ENCODE measurements at places on chromosomes 5 and 9.

DNA sequence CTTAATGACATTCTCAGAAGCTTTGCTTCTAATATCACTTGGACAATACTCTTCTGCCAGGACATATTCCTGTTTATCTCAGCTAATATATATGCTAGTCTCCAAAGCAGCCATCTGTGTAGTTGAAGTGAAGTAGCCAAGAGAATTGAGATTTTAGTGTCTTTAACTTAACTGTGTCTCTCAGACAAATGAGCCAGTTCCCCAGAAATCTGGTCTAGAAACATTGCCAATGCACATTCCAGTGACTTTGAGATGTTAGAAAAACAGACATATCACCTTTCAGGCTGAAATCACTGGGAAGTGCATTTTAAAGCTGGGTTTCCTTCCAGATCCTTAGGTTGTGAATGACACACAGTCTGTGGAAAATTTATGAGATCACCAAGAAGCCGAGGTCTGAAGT is 114.6 kb downstream of the MTX3 start:
- DNase-seq: no peak

GRCh38 chr9:38024036-38024681 is 44.9 kb downstream of the SHB start:
- DNase-seq: no peak

- no peak for DNase-seq
These were observed 284.6 kb upstream of the EFNA5 start for GRCh38 chr5:107955321-107955720.

GRCh38 chr9:117938086-117938485 is 233.9 kb downstream of the TLR4 start:
- no peak for DNase-seq

DNA sequence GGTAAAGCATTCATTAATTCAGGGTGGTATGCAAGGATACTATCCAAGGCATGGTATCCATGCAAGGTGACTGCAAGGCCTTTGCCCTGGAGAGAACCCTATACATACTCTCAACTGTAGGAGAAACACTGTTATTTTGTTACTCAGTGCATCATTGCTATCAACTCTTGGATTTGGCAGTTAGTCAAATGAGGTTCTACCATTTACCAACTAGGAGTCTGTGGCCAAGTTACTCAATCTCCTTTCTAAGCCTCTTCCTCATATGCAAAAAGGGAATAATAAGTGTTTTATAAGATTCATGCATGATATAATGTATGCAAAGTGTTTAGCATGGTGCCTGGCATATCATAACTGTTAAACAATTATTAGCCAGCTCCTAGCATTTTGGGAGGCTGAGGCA is 4.0 kb downstream of the PCDHGC3 start:
- no peak for DNase-seq

DNA sequence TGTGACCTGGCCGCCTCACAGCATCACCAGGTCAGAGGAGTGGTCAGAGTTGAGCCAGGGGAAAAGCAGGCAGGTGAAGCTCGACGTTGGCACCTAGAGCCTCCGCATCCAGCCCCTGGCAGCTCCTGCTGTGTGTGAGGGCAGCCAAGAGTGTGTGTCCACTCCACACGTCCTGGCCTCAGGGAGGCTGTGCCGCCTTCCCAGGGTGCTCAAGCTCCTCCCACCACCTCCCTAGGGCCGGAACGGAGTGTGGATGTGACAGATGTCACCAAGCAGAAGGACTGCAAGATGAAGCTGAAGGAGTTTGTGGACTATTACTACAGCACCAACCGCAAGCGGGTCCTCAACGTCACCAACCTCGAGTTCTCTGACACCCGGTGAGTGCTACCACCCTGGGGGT is 72.5 kb downstream of the PHF2 start:
- DNase-seq: no peak

DNA sequence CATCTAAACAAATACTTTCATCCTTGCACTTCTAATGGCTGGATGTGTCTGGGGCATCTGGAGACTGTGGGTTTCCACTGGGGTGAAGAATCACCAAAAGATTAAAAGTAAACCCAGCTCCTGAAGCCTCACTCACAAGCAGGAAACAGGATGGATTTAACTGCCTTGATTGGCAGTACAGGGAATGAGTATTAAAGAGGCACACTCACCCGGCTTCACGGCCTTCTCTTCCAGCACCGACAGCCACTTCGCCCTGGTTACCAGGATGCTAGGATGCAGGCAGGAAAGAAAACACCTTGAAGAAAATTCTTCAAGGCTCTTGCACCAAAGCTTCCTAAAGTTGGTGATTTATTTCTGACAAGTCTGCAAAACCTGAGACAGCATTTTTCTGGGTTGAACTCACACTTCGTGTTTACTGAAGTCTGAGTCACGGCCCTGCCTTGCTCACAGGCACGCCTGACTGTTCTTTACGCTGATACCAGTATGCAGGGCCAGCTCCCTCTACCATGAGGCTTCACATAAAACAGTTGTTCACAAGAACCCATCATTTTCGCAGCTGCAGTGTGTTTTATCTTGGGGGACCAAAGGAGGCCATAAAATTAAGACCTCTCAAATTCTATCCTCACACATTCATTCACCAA is 56.5 kb upstream of the ZNF354A start:
- DNase-seq: no peak

- DNase-seq: no peak
These were observed 619.1 kb upstream of the COX7C start for GRCh38 chr5:85998656-85999055.

GRCh38 chr9:27655441-27655840 is 82.2 kb upstream of the C9orf72 start:
- no peak for DNase-seq

DNA sequence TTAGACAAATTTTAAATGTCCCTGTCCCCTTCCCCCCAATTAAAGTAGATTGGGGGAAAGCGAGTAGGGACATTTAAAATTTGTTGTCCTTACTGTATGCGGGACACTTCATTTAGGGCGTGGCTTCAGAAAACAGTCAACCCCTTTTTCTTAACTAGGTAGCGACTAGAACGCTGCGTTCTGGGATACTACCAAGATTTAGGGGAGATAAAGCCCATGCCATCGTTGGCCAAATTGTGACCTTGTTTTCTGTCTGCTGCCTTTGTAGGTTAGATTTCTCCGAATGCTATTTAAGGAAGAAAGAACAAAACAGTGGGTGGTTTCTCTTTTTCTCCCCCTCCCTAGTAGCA is 1.2 kb downstream of the CKS2 start:
- DNase-seq: no peak

DNA sequence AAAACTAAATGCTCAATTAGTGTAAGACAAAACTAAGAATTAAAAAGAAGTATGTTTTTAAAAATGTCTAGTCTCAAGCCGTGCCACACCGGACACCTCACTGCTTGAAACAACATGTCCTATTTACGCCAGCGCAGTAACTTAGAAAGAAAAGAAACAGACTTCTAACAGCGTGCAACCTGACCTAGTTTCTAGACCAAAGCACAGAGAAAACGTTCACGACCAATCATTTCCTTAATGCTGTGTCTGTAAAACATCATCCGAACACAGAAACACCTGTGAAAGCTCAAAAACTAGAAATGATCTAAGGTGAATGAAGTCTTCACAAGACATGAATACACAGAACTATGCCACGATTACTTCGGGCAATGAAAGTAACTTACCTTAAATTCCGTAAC is 4.0 kb downstream of the BRD9 start:
- DNase-seq: no peak

DNA sequence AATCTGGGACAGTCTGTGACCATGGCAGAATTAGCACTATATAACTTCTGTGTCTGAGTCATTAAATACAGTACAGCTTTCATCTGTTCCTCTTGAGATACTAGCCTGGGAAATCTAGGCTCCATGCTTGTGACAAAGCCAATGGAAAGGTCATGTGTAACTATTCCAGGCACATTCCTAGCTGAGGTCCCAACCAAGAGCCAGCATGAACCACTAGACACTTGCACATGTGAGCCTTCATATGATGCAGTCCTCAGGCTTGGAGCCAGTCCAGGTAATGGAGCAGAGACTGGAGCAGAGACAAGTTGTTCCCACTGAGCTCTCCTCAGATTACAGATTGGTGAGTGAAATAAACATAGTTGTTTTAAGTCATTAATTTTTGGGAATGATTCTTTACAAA is 412.4 kb upstream of the ZNF462 start:
- DNase-seq: no peak

GRCh38 chr5:17666726-17667235 is 32.5 kb downstream of the TAF11L14 start:
- no peak for DNase-seq

DNA sequence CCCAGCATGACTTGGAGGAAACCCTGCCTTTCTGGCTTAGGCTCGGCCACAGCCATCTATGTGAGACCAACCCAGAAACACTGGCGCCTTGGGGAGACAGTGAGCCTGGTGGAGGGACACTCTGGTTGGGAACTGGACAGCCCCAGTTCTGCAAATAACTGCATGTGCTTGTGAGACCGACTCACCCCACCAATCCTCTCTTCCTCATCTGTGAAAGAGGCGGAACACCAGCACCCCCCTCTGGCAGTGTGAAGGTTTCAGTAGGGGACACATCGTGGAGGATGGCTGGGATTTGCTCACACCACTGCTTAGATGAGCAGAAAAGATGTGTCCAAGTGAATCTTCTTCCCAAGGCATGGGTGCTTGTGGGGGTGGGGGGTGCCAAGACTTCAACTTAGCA is 43.4 kb upstream of the N4BP3 start:
- peak; percentile 16 for DNase-seq

GRCh38 chr9:129542741-129543140 is 78.2 kb downstream of the C9orf50 start:
- DNase-seq: no peak

DNA sequence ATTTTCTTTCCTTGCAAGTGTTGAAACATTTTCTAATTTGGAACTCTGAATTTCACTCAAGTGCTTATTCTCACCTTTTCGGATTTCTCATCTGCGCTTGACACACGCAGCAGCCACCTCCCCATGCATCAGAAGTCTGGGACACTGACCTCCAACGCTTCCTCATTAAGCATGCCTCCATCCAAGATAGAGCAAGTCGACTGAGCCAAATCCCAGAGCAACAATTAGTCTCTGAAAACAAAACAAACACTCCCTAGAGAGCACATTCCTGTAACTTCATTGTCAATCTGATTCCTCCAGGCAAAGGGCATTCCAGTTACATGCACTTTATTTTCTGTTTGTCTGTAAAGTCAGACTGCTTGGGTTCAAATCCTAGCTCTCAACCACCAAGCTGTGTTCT is 5.7 kb downstream of the CD180 start:
- no peak for DNase-seq

- no peak for DNase-seq
These were observed 371.7 kb upstream of the IRX2 start for GRCh38 chr5:3122985-3123762.

- DNase-seq: no peak
These were observed 1342.4 kb upstream of the DMAC1 start for GRCh38 chr9:9142001-9142400.

DNA sequence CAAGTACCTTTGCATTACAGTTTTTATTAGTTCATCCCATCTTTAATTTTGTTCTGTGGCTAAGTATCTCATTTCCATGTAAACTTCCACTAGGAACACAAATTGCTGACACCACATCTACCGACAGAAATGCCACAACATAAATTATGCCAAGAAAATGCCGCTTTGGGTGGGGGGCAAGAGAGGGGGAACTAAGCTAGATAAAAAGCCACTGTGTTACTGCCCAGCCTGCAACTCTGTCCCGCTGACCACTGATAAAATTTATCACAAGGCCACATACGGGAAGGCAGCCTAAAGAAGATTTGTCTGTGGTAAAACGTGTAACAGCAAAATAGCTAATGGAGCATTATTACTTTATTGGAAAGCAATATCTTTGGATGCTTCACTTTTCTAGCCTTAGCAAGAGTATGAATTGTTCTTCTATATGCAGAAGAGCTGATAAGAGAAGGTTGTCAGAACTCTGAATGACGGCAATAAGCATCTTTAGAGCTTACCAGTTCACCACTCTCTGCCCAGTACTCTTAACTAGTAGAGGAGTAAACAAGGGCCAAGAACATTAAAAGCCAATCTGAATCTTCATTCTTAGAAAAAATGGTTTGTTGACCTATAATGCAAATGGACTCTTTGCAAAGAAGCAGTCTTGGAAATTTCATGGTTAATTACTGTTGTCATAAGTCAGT is 172.2 kb upstream of the MEF2C start:
- no peak for DNase-seq

DNA sequence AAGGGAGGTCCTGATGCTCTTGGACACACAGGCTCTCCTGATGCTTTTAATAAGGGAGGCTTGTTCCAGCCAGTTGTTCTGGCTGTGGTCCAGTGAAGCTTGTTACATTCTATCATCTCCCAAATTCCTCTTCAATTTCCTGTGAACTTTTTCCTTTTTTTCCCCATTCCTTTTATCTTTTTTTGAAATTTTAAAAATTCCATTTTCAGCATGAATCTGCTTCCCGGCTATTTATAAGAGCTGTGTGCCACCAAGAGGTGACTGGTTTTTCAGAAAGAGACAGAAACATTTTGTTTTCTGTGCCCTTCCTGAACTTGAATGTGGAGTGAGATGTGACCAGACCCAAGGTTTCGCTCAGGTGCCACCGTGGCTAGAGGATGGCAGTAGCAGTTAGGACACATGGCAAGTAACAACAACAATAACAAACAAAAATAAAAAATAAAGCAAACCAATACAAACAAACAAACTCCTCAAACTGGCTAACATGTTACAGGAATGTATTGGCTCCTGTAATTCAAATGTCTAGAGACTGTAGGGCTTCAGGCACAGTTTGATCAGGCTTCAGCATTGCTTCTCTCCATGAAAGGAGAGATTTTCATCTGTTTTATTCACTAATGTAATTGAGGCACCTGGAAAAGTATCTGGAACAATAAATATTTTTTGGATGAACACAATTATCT is 121.1 kb downstream of the BOD1 start:
- no peak for DNase-seq

- no peak for DNase-seq
These were observed 69.0 kb upstream of the SMC2 start for GRCh38 chr9:104025104-104025503.

- DNase-seq: no peak
These were observed 14.6 kb upstream of the PPP2CA start for GRCh38 chr5:134240421-134240962.

- no peak for DNase-seq
These were observed 89.2 kb downstream of the HMCN2 start for GRCh38 chr9:130354806-130355205.

GRCh38 chr5:95845391-95845790 is 22.9 kb upstream of the GLRX start:
- no peak for DNase-seq

- no peak for DNase-seq
These were observed 24.0 kb downstream of the ENC1 start for GRCh38 chr5:74616236-74617146.

DNA sequence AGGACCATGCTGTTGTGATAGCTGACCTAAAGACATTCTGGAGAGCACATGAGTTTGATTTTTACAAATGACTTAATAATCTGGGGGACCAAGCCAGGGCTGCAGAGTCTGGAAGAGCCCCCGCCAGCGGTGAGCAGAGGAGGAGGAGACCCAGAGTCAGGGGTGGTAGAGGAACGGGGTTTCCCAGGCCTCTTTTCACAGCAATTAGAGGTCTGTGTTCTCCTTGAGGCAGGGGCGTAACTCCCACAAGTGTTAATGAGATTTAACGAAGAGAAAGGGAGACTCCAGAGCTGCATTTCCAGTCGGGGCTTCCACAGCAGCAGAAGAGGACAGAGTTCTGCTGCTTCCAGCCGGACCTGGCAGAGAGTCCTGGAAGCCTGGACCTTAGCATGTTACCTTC is 137.9 kb upstream of the SLC24A2 start:
- DNase-seq: no peak

All from CD4-positive, alpha-beta T cell treated with Interleukin-4 for 4 hours (primary cell).